CD4-positive, alpha-beta T cell treated with Interleukin-12 subunit alpha and Interleukin-12 subunit beta, for 1 hour (primary cell): ENCODE measurements at places on chromosomes 5 and 9.

DNA sequence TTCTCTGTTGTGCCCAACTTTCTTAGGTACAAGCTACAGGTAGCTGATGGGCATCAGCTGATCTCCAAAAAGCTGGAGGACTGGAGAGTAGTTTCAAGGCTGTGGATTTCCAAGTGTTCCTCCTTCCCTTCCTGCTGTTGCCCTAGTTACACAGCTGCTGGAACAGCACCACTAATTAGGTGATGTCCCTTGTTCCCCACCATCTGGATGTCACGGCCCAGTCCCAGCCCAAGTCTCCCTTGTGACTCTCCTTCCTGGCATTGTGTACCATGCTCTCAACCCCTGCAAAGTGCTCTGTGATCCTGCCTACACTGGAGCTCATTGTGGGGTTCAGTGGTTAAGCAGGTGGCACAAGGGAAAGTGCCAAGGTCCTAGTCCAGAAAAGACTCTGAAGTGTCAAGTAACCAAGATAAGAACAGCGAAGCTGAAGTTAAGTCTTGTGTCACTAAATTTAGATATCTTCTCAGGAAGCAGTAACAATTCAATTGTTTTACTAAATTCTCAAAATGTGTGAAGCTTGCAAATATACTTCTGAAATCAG, 604.5 kb downstream of the ISL1 start:
- DNase-seq, result no peak

DNA sequence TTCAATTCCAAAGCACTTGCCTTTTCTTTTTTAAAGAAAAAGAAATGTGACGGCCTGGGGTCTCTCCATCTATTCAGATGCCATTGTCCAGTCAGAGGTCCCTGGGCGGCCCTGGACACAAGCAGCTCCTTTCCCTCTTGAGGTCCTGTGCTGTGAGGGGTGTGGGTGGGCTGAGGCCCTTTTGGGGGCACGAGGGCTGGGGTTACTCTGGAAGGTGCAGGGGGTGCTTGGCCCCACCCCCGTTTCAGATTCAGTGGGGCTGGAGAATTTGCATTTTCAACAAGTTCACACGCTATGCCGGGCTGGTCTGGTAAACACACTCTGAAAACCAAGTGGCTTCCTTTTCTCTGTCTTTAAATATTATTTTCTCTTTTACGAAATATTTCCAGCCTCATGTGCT, 91.4 kb upstream of the PHYKPL start:
- no peak for DNase-seq

DNA sequence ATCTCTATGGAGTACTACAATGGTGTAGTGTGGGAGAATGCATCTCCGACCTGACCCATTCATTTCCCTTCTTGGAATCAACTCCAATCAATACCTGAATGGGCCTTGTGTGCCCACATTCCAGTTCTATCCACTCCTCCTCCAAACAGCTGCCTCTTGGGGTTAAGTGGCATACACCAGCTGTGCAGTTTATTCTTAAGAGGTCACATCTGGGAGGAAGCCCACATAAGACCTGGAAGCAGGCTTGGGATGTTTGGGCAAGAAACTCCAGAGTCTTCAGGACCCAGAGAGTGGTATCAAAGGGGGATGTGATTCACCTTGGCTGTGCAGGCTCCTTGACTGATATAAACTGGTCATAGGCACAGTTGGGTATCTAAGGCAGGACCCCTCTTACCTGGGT, 46.0 kb downstream of the ACTBL2 start:
- DNase-seq, result no peak

DNA sequence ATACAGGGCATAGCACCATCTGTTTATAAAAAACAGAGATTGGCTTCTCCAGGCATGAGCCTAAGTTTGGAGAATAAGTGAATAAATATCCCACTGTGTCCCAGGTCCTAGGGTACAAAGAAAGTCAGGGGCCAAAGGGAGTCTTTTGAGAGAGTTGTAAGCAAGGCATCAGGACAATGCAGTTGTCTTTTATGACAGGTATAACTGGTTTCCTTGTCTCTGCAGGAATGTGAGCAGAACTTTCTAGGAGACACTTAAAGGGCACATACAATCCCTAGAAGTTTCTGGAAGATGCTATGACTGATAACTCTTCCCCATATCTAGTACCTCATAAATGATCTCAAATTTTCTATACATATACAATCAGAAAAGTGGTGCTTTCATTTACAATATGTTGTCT, 245.6 kb upstream of the RGMB start:
- DNase-seq, result no peak

GRCh38 chr5:172477466-172477865, 23.1 kb upstream of the SH3PXD2B start:
- DNase-seq, result no peak

DNA sequence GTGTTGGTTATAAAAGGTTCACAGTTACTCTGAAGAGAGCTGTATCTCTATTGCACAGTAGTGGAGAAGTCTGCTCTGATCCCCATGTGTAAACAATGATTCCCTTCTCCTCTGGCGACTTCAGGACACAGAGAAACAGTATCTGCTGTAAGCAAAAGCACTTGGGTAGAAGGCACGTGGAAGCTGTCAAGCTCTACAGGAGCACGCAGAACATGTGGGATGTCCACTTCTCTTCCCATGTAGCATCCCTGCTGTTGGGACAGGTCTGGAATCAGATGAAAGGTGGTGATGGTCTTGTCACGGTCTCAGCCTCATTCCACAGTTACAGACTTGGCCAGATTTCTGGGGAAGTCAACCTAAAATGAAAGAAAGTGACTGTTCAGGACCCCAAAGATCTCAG, 9.4 kb upstream of the MAPK9 start:
- no peak for DNase-seq

- DNase-seq, result no peak
Measured at GRCh38 chr5:139051392-139051791, 146.8 kb downstream of the SIL1 start.

DNA sequence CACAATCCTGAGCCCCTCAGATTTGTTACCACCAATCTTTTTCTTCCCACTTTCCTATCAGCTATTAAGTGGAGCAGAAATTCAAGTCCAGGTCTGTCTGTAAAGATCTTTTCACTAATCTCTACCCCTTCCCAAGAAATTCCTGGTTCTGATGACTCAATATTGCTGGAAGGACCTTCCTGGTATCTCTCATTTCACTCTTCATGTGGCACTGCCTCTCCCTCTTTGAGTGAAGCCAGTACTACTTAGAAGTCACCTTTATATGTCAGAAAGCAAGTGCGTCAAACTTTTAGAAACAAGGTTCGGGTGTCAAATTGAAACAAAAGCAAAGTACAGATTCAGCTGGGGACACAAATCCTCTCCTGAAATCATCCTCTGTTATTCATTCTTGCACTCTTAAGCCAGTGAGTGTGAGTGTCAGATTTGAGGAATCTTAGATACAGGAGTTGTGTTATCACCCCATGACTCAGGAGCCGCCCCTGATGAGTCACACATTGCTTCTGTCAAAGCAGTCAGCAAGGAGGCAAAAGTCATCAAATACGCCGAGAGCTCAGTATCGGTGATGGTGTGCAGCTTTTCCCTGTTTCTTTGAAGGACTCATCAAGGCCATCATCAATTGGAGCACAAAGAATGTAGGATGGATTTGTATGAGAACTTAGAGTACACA, 313.0 kb downstream of the CETN3 start:
- DNase-seq, result no peak
